Choroid plexus epithelial cell (primary cell): ENCODE measurements at places on chromosomes 7 and 10.

DNA sequence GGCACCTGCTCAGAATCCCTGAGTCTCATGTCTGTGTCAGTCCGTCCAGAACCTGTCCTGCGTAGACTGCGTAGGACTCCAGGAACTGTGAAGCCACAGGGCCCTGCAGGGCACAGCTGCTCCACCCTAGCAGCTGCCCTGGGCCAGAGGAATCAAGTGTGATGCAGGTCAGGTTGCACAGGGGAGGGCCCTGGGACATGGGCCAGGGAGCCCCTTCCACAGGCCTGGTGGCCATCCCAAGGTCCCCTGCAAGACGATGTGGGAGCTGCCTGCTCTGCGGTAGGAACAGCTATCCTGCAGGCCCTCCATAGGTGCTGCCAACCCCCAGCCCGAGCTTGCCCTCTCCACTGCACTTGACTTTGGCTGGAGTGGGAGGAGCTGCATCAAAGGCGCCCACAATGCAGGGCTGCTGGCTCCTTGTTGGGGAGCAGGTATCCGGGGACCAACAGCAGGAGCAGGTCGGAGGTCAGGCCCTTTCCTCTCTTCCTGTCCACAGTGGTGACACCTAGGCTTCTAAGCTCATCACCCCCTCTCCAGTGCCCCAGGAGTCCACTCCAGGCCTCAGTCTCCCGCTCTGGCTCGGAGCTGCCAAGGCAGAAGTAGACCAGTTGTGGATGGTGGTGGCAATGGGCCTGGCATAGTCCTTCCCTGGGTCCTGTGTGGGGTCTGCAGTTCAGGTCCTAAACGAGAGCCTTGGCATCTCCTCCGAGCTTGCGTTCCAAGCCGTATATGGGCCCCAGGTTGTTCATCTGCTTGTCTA is 149.1 kb downstream of the MAPK8 start:
- no peak for DNase-seq

- DNase-seq = no peak
These were observed 71.3 kb downstream of the OSBPL3 start for GRCh38 chr7:24908727-24909126.

DNA sequence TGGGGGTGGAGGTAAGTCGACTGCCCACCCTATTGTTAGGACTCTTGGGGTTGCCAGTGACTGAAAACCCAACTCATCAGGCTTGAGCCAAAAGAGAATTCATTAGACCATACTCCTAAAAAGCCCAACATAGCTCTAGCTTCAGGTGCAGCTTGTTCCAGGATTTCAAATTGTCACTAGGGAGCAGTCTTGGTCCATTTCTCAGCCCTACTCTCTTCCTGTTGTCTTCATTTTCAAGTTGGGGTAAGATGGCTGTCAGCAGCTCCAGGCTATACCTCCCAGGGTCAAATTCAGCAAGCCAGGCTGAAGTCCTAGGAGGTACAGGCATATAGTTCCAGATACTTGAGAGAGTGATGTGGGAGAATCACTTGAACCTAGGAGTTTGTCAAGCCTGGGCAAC is 14.9 kb upstream of the COL13A1 start:
- peak; percentile 81 for DNase-seq

DNA sequence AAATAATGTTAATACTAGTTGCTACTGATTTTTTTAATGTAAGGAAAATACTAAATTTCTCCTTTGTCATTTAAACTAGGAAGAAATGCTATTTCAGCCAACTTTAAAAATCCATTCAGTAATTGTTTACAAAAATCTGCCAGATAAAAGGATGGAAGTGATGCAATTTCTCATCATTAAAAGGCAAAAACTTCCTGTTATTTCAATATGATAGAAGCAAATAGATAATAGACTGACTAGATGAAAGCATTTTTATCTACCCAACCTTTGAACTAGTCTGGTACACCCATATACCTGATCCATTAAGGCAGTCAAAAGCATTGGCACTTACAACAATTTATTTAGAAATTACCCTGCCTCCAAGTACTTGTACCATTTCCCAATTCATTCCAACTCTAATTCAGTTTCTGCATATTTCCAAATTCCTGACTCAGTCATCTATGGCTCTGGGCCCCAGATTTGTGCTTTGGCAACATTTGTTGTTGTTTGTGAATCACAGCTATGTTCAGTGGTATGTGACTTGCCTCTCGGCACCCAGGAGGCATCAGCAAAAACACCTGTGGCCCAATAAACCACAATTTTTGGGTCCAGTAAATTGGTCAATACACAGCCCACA is 482.6 kb upstream of the SEMA3A start:
- DNase-seq = peak; percentile 23

GRCh38 chr10:101839416-101840063 is 4.1 kb downstream of the KCNIP2 start:
- peak; percentile 36 for DNase-seq

GRCh38 chr10:24432478-24433416 is 223.8 kb downstream of the KIAA1217 start:
- peak; percentile 61 for DNase-seq

DNA sequence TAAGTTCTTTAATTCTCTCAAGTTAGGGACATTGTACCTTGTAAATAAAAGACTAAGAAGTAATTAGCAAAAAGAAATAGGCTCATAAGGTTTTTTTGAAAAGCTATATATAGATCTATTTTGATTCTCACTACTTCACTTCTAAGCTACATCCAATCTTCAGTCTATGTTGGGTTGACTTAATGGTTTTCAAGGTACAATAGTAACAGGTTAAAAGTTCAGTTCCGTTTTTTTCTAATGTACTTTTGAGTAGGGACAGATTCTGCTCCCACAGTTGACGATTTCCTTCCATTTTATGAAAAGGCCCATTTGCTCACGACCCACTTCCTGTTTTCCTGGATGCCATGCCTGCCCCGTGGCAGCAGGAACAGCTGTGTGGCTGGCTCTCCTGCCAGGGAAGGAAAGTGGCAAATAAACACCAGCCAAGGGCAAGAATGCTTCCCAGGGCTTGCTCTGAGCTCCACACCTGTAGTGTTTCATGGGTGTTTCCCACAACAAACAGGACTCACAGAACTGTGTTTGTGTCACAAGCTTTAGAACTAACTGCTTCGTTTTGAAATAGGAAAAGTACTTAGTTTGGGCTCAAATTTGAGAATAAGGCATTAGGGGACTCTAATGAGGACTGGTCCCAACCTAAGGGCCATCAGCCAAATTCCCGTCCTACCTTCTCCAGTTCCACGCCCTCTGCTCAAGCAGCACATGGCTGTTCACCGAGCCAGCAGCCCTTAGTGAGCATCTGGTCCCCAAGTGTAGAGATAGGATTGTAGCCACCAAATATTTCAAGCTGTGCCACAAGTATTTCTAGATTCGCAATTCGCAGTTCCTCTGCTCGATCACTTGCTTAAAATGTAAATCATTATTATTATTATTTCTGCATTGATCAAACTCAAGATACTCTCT is 240.7 kb downstream of the COBL start:
- no peak for DNase-seq

- peak; percentile 90 for DNase-seq
These were observed 114.8 kb upstream of the ARID5B start for GRCh38 chr10:61786728-61787127.

DNA sequence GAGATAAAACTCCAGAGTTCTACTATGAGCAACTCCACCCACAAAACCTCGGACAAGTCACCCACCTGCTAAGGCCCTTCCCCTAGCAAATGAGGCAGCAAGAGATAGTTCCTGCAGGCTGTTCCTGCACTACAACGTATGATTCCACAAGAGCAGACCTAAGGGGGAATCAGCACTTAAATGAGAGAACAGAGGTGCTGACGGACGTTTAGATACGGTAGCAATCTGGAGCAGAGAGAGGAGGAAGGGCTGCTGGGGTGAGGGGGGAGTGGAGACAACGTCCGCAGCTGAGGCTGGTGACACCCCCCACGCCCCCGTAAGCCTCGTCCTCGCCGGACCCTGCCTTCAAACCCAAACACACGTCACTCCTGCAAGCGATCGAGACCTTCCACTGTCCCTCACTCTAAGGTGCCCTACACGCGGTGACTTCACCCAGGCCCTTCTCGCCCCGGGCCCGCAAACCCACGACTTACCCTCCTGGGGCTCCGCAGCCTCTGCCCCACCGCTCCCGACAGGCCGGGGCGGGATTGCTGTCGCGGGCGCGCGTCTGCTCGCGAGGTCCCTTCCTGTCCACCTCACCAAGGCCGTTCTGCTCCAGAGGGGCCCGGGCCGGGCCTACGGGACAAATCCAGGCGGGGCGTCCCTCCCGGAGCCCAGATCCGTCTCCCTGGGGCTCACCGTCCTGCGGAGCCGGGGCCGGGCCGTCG is 635 bp downstream of the ZNF12 start:
- peak; percentile 51 for DNase-seq
